ENCODE measurements at places on chromosomes 4 and X.

- no peak for DNase-seq
Measured at GRCh38 chrX:22396408-22396807, 123.7 kb downstream of the CBLL2 start.

GRCh38 chr4:68358988-68359387 lies 9.1 kb upstream of the YTHDC1 start:
- no peak for DNase-seq

- DNase-seq = no peak
Measured at GRCh38 chr4:186628058-186628711, 72.8 kb upstream of the MTNR1A start.

DNA sequence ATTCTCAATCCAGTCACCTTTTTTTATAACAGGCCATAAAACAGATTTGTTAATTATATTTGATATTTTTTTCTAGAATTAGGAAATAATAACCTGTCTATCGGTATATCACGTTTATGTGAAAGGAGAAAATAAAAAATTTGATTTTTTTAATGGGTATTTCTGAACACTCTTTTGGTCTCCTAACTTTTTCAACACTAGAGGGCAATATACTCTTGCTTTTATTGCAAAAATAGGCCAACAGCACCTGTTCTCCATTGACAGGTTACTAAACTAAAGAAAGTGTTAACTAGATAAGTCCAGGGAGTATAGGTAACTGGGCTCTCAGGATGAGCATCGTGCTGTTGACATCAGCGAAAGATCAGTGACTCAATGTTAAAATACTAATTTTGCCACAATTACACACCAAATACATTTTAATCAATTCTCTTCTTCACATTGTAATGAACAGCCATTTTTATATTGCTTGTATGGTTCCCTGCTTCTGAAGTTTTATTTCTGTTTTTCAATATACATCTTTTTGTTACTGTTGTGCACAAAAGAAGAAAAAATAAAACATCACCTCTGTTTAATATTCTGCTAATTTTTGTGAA lies 22.8 kb downstream of the NDST4 start:
- DNase-seq = no peak

GRCh38 chr4:144421839-144422565 lies 224.0 kb upstream of the HHIP start:
- DNase-seq = no peak

DNA sequence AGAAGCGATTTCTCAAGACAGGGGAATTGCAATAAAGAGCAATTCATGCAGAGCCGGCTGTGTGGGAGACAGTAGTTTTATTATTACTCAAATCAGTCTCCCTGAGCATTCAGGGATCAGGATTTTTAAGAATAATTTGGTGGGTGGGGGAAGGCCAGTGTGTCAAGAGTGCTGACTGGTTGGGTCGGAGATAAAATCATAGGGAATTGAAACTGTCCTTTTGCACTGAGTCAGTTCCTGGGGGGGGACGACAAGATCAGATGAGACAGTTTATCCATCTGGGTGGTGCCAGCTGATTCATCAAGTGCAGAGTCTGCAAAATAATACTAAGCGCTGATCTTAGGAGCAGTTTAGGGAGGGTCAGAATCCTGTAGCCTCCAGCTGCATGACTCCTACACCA lies 502.4 kb downstream of the NLGN4X start:
- no peak for DNase-seq

DNA sequence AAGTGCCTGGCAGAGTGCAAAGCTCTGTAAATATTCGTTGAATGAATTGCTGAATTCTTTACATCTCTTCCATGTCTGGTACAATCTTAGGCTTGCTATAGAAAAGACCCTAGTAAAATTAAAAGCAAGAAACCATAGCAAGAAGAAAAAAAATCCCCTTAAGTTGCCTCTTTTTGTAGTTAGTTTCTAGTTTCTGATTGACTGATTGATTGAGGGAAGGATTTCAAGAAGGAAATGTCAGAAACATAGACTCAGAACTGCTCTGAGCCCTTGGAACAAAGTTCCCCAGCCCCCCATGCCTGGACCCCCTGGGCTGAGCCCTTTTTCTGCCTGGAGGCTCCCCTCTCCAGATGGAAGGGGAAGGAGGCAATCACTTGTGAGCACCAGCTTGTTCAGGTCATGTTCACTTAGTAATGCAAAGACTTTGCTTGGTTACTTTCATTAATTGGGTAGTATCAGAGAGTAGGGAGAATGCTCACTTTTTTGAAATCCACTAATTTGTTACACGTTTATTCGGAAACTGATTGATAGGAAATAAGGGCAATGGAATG lies 35.6 kb downstream of the DAPP1 start:
- DNase-seq = no peak

- DNase-seq = no peak
Measured at GRCh38 chr4:14636563-14636962, 365.7 kb upstream of the CPEB2 start.

GRCh38 chrX:66018585-66019309 lies 21.1 kb downstream of the VSIG4 start:
- DNase-seq = no peak

DNA sequence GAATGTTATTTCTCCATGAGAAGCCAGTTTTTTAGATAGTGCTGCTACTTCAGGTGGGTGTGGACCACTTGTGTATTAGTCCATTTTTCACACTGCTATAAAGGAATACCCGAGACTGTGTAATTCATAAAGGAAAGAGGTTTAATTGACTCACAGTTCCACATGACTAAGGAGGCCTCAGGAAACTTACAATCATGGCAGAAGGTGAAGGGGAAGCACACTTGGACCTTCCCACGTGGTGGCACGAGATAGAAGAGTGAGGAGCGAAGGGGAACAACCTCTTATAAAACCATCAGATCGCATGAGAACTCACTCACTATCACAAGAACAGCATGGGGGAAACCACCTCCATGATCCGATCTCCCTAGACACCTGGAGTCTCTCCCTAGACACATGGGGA lies 3.4 kb upstream of the PPID start:
- no peak for DNase-seq
